ENCODE measurements at places on chromosomes 6 and 20.

- no peak for DNase-seq
Observed at GRCh38 chr20:34710568-34710839, 6.4 kb downstream of the TP53INP2 start.

DNA sequence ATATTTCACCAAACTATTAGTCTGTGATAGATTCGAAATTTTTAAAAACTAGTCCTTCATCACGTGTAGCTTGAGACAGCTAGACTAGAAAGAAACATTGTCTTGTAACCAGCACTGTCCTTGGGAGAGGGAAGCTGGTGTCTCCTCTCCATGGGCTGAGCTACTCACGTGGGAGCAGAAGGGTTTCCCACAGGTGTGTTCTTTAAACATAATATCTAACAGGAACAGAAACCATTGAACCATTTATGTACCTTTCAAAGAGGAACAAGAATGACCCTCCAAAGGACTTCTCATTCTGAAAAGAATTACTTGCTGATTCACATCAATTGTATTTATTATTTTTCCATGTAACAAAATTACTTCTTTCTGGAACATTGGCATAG, 72.4 kb upstream of the SYNJ2 start:
- DNase-seq = peak; percentile 13

- no peak for DNase-seq
Observed at GRCh38 chr6:111823831-111824607, 49.2 kb downstream of the FYN start.

- DNase-seq = no peak
Observed at GRCh38 chr6:134175532-134176263, 123.3 kb upstream of the SLC2A12 start.

- DNase-seq = no peak
Observed at GRCh38 chr6:91273729-91274128, 686.9 kb upstream of the MAP3K7 start.

GRCh38 chr6:37061157-37061804, 55.8 kb downstream of the FGD2 start:
- no peak for DNase-seq

GRCh38 chr6:132443206-132443605, 41.9 kb upstream of the MOXD1 start:
- DNase-seq = no peak
